ENCODE measurements at places on chromosomes 3 and 15. TPM values are rescaled to one million over a fixed set of nuclear protein-coding genes. Genes with fewer than 3 reads are reported as not detected.

DNA sequence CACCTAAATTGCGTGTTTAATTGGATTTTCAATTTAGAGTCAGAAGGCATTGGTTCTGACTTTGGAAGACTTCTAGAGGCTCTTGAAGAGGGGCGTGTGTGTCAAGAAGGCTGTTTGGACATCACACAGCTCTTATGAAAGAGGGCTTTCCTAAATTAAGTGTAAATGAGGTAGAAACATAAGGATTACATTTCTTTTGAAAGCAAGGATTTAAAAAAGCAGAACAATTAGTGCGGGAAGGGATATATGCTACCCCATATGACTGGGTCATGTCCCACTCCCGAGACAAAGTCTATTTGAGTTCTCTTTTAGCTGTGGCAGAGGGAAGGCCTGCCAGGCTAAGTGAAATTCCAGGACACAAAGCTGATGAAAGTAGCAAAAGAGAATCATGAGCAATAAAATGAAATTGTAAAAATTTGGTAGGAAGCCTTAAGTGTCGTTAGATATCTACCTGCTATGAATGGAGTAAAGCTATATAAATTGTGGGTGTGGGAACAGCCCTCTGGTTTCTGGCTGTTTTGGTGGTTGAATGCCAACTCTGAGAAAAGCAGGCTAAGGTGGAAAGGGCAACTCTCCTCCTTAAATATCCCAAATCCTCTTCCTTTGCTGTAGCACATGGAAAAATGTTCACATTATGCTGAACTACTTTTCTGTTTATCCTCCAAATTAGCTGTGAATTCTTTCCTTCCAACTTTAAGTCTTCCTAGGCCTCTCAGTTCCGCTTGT lies 100.6 kb upstream of the TSC22D2 start:
- DNase-seq: no peak

DNA sequence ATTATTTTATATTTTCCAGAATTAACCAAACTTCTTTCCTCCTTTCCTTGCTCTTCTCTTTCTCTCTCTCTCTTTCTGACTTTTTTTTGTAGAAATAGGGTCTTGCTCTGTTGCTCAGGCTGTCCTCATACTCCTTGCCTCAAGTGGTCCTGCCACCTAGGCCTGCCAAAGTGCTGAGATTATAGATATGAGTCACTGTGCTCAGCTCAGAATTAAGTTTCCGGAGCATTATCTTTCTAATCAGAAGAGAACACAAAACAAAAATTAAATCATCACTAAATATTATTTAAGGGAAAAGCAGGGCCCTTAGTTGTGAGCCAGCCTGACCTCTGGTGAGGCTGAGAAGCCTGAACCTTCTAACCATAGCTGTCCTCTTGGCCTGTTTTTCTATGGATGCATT lies 168.2 kb downstream of the SOX2 start:
- DNase-seq: no peak

DNA sequence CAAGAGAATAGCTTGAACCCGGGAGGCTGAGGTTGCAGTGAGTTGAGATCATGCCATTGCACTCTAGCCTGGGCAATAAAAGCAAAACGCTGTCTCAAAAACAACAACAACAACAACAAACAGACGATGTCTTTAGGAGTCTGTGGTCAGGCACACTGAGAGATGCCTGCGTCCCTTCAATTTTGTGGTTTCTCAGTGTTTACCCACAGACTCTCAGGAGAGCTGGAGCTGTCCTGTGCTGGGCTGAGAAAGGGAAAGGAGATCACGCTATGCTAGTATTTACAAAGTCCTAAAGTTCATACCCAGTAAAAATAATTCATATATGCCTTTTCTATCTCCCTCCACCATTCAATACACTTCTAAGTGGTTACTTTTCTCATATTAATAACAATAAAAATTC lies 6.3 kb downstream of the LAMP3 start:
- no peak for DNase-seq

GRCh38 chr15:72358121-72358520 lies 17.7 kb downstream of the HEXA start:
- DNase-seq: no peak

Gene SH3GL3
- total RNA-seq: not detected

- DNase-seq: no peak
Measured at GRCh38 chr15:78681281-78682003, 40.4 kb upstream of the CHRNB4 start.
